ENCODE measurements at places on chromosomes 5 and 9.
A peak's percentile ranks its signal among the peaks of the same experiment; 100 is the strongest.

- DNase-seq, result no peak
Observed at GRCh38 chr5:127936439-127936972, 147.1 kb upstream of the SLC12A2 start.

GRCh38 chr9:28453918-28454317 is 880.6 kb upstream of the C9orf72 start:
- no peak for DNase-seq

- DNase-seq, result no peak
Observed at GRCh38 chr9:133874060-133874657, 118.0 kb downstream of the VAV2 start.

DNA sequence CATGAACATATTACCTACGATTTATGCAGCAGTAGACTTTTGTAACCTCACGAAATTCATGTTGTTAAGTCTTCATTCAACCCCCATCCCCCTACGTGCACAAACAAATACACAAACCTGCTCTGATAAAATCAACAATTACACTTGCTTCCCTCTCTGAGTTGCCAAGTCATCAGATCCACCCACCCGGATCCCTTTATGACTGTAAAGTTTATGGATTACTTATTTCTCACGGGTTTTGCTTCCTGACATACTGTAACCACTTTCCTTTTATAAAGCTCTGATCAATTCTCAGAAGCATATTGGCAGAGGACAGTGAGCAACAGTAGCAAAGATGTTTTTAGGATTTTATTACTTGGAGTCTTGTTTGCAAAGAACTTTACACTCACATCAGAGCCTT is 70.5 kb downstream of the MLLT3 start:
- DNase-seq, result no peak

DNA sequence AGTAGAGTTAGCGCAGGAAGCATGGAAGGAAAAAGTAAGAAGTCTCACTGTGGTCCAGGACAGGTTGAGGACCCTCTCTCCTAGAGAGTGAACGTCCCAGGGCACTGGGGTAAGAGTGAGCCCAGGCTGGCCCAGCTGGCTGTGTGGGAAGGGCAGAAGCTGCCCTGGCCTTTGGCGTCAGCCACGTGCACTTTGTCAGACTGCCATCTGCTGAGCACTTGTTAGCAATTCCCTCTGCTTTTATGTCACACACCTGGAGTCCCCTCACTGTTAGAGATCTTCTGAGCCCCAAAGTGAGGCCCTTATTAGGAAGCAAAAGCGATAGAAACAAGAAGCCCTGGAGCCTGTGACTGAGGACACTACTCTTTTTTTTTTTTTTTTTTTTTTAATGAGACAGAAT is 79.1 kb downstream of the UGCG start:
- DNase-seq, result no peak

- DNase-seq, result peak; percentile 90
Observed at GRCh38 chr9:136345281-136346156, 18.0 kb downstream of the DNLZ start.

DNA sequence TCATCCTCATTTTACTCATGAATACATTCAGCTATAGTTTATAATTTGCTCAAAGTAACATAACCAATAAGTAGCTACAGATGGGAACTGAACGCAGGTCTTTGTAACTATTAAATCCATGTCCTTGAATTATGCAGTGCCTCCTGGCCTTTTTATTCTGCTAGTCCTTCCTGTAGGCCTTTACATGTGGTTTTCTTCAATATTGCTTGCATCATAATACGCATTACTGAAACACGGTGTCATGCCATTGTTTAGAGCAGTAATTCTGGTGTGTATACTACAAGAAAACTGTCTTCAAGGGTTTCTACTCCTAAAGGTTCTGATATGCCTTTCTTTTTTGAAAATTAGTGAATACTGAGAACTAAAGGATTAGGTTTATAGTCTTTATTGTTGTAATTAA is 20.7 kb downstream of the CWC27 start:
- DNase-seq, result no peak

GRCh38 chr9:21854594-21854993 is 52.2 kb downstream of the MTAP start:
- DNase-seq, result no peak

DNA sequence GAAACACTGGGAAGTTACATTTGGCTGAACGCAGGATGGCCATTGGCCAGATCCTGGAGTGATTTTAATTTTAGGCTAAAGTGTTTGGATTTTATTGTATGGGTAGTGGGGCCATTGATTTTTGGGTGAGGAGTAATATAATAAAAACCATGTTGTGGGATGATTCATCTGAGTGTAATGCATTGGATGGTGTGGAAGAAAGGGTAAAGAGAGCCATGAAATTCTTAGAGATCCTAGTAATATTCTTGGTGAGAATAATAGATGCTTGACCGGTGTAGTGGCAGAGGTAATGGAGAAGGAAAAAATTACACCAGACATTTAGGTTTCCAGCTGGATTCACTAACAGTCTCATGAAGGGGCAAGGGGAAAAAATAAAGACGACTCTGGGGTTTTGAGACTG is 158.1 kb downstream of the NPR3 start:
- DNase-seq, result no peak

DNA sequence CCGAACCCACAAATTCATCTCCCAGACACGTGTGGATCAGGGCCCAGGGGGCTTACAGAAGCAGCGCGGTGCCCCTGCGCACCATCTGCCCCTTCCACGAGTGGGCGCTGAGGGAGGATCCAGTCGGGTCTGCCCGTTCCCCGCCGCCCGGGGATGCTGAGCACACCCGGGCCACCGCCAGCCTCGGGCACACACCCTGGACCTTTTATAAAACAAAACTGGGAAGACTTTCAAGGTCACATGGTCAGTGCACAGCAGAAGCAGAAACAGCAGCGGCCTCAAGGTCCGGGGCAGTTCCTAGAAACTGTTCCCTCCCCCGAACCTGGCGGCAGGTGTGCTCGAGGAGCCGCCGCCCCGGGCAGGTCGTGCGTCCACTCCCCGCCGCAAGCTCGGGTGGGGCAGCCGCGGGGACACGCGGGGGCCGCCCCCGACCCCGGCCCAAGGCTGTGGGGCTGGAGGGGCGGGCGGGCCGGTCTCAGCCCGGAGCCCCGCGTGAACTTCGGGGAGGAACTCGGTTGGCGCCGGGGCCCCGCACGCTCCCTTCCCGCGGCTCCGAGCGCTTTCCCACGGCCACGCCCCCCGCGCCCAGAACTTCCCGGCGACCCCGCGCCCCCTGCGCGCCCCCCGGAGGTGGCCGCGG is 633 bp upstream of the PPP1R26 start:
- peak; percentile 36 for DNase-seq

DNA sequence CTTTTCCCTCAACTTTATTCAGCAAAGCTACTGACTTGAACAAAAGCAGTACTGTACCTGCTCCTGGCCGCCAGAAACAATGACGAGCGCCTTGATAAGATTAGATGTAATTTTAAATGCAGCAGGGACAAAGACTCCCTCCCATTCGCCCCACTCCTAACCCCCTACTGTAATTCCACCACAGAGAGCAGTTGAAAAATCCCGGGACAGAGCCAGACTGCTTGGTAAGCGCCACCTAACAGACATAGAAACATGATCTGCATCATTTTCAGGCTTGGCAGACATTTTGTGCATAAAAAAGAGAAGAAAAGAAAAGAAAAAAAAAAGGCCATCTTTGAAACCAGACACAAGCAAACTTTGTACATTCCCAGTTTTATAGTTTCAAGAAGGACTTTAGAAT is 81.9 kb downstream of the ISL1 start:
- DNase-seq, result no peak

DNA sequence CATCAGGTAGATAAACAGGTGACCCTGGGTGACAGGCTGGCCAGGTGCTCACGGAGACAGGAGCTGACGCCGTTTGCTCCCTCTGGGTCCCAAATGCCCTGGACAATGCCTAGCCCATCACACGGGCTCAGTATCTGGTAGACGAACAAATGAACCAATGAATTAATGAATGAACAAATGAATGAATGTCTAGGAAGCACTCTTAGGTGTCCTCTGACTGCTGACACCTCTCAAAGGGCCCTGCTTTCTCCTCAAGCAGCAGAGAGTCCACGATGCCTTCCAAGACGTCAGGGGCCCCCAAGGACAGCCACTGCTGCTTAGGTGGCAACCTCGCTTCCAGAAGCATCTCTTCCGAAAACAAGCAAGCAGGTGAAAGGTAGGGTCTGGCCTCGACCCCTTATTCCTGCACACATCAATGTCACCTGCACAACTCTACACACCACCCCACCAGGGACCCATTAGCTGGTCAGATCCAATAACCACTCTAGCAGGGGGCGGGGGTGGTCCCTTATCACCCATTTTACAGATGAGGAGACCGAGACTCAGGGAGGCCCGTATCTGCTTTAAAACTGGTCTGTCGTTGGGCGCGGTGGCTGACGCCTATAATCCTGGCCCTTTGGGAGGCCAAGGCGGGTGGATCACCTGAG is 45.2 kb downstream of the VAV2 start:
- DNase-seq, result no peak

DNA sequence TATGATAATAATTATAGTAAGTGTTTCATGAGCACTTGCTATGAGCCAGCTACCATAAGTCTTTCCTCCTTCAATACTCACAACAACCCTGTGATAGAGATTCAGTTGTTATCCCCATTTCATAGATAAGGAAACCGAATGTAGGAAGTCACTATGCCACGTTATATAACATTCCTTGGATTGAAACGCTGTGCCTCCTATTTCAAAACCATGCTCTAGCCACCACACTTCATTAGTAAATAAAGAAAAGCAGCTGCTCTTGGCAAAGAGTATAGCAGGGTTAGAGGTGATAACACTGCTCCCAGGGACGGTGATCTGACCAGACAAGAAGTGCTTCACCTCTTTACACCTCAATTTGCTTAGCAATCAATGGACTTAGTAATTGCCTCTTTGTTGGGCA is 5.5 kb downstream of the ADAMTS12 start:
- DNase-seq, result no peak

DNA sequence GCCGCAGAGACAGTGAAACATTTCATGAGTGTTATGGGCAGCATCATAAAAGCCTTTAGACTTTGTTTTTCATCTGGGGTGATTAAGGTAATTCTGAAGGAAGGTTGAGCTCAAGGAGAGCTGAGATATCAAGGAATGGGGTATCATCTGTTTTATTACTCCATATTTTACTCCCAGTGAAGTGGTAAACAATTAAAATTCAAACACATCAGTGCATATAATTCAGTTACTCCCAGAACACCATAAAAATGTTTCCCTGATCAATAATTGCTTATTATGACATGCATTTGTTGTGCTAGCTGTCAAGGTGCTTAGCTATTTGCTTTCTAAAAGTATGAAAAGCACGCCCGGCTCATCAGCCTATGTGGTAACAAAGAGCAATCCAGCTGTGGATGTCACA is 81.7 kb downstream of the DOCK8 start:
- no peak for DNase-seq

DNA sequence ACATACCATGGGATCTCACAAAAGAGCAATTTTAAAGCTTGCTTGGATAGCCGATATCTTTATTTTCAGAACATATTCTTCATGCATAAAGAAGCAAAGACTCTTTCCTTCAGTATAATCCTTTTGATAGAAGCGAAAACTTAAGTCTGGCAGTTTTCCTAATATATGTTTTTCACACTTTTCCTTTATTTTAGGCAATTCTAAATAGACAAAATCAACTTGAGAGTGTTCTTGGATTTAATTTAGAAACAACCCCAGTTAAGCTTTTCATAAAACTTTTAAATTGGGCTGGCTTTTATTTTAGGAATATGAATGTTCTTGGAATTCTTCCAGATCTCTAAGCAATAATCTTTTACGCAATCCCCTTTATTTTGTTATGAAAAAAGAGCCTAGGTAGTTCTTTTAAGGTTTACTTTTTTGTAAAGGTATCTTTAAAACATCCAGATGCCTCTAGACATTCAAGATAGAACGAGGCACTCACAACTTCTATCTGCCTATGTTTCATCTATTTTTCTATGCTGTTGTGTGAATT is 51.5 kb upstream of the HSPB3 start:
- DNase-seq, result no peak

GRCh38 chr5:75678155-75678554 is 39.1 kb downstream of the POC5 start:
- DNase-seq, result no peak

- DNase-seq, result no peak
Observed at GRCh38 chr9:75798505-75798904, 92.0 kb upstream of the PCSK5 start.

- DNase-seq, result no peak
Observed at GRCh38 chr5:150323092-150323491, 20.4 kb upstream of the ARSI start.

- DNase-seq, result no peak
Observed at GRCh38 chr9:91001146-91001611, 199.6 kb downstream of the SYK start.

- no peak for DNase-seq
Observed at GRCh38 chr5:151880324-151880723, 44.3 kb downstream of the GLRA1 start.

- no peak for DNase-seq
Observed at GRCh38 chr5:76947082-76947503, 5.8 kb upstream of the CRHBP start.

DNA sequence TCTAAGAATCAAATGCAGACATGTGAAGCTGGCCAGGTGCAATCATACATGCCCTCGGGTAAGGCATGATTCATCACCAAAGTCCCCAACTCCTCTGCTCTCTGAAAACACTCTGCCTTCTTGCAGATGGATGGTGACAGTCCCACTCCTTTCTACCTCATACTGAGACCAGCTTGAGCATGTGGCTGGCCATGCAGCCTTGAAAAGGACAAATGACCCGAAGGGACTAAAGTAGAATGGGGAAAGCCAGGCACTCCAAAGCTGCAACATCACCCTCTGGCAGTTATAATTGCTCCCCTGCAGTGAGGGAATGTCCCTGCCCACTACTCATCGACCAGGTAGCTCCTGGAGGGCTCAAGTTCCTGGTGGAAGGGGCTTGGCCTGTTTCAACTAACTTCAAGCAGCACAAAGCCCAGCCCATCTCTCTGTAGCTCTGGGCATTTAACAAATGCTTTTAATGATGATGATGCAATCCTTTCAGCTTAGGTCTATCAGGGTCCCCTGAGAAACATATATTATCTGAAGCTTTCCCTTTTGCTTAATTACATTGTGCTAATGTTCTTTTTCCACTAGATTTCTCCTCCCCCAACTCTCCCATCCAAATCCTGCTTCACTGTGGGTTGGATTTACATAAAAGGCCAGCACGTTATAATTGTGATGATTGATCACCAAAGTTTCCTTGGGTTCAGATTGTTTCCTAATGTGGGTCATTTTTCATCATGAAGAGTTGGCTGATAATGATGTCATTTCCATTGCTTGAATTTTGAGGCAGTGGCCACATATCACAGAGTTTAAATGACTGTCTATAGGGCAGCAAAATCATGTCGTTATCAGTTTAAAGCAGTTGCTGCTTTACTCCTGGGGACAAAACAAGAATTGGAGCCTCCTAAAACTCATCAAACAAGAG is 436.5 kb upstream of the SLC30A5 start:
- no peak for DNase-seq
